Mammary microvascular endothelial cell (primary cell): ENCODE measurements at places on chromosomes 7 and 10. TPM values are rescaled to one million over a fixed set of nuclear protein-coding genes. Genes with fewer than 3 reads are reported as not detected.

The FIGNL1 gene
- 23.3 and 23.8 TPM in 2 replicates for total RNA-seq

The STRA8 gene
- total RNA-seq = not detected in 2 replicates

The SH2D4B gene
- total RNA-seq = not detected in 2 replicates

The TMEM140 gene
- total RNA-seq = 23.1 and 28.3 TPM in 2 replicates

The SFTPA2 gene
- total RNA-seq = not detected in 2 replicates

The OR13A1 gene
- not detected in 2 replicates for total RNA-seq

The ERVW-1 gene
- total RNA-seq = not detected in 2 replicates

The CHPF2 gene
- 66.8 and 70.4 TPM in 2 replicates for total RNA-seq

The CACUL1 gene
- total RNA-seq = 14.0 and 22.3 TPM in 2 replicates
